Adipocyte (in vitro differentiated cells): ENCODE measurements at places on chromosomes 16 and 17.
A peak's percentile ranks its signal among the peaks of the same experiment; 100 is the strongest.

DNA sequence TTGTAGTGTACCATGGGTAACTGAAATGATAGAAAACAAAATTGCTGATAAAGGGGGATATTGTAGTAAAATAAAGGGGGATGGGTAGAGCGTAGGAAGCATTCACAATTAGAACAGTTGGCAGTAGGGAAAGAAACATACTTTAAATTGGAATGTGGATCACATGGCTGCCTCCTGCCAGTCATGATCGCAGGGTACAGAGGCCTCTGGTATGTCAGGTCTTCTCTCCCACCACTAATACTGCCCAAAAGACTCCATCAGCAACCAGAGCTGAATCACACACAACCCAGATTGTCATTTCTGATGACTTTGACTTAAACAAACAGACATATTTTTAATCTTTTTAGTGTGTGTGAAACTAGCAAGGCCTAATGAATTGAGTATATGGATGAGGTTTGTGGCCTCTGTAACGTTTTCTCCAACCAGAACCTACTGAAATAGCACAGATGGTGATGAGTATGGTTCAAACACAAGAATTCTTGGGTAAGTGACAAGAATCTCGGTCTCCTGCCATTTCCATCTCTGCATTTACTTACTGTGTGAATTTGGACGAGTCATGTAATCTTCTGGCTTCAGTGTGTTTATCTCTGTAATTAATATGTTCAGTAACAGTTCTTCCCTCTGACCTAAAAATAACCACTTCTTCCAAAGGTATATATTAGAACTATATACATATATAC, 112.6 kb downstream of the USP22 start:
- DNase-seq: peak; percentile 19

GRCh38 chr16:11534262-11534661, 52.5 kb downstream of the LITAF start:
- DNase-seq: peak; percentile 15

- no peak for DNase-seq
Measured at GRCh38 chr16:12582696-12583095, 221.0 kb downstream of the CPPED1 start.

GRCh38 chr17:10127819-10128425, 70.5 kb downstream of the GAS7 start:
- DNase-seq: peak; percentile 98

- DNase-seq: no peak
Measured at GRCh38 chr16:16798504-16798903, 419.6 kb downstream of the NPIPA7 start.

DNA sequence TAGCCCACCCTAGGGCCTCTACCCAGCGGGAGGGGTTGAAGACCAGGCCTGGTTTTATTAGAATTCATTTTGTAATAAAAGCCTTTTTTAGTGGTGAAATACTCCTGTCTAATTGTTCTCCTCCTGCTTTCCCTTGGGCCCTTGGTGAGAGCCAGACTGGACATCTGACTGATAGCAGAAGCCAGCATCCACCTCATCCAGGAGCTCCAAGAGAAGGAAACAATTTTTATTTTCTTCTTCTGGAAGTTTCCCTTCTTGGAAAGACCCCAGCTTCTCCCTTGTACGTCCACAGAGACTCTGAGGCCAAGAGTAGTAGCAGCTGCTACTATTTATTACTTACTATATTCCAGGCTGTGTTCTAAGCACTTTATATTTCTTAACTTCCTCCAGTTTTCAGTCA, 4.0 kb upstream of the PHKG2 start:
- no peak for DNase-seq

- DNase-seq: no peak
Measured at GRCh38 chr16:10964891-10965326, 20.5 kb downstream of the CLEC16A start.

GRCh38 chr16:48235058-48235555, 9.0 kb upstream of the LONP2 start:
- DNase-seq: no peak

DNA sequence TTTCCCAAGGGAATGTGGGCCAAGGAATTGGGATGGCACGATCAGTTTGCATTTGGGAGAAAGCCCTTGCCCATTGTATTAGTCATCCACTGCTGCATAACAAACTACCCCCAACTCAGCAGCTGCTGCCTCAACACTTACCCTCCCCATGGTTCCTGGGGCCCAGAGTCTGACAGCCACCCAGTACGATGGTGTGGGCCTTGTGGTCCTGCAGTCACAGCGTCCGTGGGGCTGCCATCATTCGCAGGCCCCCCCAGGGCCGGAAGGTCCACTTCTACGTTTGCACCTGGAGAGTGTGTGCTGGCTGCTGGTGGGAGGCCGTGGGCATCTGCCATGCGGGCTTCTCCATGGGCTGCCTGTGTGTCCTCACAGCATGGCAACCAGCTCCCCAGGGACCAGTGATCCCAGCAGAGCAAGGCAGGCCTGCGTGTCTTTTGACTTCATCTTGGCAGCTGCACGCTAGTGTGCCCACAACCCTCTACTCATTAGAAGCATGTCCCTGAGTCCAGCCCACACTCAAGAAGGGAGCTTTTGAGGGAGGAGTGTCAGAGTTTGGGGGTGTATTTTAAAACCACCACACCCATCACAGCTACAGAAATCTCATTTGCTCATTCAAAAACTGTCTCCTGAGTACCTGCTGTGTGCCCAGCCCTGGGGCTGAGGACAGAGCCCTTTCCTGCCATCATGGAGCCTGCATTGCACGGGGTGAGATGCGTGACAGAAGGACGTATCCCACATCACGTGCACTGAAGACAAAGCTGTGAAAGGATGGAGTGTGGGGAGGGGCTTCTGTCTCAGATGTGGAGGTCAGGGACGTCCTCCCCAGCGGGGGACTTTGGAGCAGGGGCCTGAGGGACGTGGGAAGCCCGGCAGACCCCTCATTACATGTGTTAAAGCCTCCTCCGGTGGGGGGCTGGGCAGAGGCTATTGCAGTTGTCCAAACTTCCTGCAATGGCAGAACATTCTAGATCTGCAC, 185.0 kb upstream of the ZNF469 start:
- DNase-seq: no peak

GRCh38 chr17:76085731-76086366, 6.9 kb downstream of the ZACN start:
- no peak for DNase-seq
